ENCODE measurements at places on chromosomes 4 and X.

DNA sequence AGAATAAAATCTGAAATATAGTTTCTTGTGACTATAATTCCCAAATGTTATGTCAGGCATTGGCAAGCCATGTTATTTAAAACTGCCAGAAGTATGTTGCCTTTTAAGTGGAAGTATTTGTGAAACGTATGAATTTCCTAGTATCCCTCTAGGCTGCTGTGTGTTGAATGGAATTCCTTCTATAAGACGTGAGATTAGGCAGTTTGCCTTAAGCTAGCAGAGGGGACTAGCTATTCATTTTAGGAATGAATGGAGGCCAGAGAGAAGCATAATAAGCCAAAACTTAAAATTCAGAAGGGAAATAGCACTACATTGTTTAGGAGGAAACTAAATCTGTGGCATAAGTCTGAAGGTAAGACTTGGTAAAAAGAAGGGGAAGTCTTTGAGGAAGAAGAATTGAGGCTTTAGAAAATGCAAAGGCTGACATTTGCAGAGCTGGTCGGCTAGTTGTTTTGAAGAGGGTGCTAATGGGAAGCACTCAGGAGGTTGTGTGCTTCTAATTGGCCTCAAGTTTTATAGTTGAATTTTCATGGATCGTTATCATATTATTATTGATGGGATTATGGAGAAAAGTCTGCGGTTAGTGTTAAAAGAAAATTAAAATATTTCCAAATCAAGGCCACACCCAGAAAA, 57.1 kb downstream of the TMEM131L start:
- no peak for DNase-seq

GRCh38 chr4:86271057-86271456, 88.8 kb downstream of the MAPK10 start:
- no peak for DNase-seq

DNA sequence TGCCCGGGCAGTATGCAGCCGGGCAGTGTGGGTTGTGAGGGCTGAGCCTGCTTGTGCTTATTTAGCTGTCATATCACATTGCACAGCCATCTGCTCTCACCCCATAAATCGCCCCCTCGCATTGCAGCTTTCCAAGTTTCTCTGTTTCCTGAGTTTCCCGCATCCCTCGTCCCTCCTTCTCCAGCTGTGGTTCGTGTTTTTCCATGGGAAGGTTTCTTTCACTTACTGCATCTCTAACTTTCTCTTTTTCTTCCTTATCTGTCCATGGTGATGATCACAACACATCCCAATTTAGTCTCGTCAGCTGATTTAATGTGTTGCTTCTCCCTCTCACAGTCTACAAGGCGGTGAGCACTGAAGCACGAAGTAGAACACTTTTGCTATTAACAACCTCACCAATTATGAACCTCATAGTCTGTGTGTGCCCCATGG, 118.1 kb downstream of the ENPP6 start:
- DNase-seq = no peak

DNA sequence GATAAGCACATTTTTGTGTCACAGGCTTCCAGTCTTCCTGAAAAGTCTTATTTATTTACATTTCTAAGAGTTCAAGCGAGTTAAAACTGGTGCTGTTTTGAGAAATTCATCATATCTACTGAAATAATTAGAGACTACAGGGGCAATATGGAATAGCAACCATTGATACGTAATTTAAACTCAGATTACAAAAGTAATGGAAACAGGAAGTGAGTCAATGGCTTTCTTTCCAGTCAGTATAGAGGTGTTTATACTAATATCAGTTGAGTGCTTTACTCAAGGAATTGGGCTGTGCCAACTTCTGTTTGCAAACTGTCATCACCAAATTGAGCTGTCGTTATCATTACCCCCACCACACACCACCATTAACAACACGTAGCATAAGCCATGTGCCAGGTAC, 222.7 kb downstream of the COL25A1 start:
- no peak for DNase-seq

DNA sequence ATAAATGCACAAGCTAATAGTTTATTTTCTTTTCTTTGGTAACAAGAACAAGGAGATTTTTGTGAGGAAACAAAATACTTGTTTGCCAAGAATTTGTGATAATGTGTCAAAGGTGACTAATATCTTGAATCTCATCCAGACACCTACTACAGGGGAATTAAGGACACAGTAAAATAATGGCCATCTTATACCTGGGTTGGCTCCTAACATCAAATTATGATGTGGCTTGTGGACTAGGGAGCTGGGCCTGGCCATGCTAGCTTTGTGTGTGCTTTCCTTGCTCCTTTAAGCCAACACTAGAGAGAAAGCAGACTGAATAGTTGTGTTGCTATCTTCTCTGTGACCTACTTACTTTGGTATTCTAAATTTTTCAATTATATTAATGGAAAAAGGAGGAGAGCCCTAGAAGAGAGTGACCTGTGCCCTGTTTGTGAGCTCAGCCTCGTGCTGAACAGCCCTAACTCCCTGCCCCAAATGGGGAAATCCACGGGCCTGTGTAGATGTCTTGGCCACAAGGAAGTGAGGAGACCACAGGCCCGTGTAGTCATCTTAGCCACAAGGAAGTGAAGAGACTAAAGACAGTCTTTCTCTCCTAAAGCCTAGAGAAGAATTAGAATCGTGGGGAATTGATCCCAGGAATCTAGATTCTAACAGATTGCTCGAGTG, 23.3 kb downstream of the ARHGAP24 start:
- DNase-seq = no peak

- DNase-seq = no peak
These were observed 154.6 kb downstream of the CCSER1 start for GRCh38 chr4:90281541-90282355.

GRCh38 chrX:46551494-46552128, 6.4 kb upstream of the ZNF674 start:
- DNase-seq = no peak

GRCh38 chr4:152503653-152504290, 32.1 kb downstream of the FBXW7 start:
- DNase-seq = no peak

- DNase-seq = no peak
These were observed 126.8 kb upstream of the CXorf66 start for GRCh38 chrX:140092121-140092520.

GRCh38 chrX:65595460-65595876, 60.9 kb upstream of the LAS1L start:
- peak; percentile 83 for DNase-seq

- no peak for DNase-seq
These were observed 104.9 kb upstream of the ARMCX2 start for GRCh38 chrX:101764538-101764937.
